AML-193 (cell line): ENCODE measurements at places on chromosomes 1 and 21.

DNA sequence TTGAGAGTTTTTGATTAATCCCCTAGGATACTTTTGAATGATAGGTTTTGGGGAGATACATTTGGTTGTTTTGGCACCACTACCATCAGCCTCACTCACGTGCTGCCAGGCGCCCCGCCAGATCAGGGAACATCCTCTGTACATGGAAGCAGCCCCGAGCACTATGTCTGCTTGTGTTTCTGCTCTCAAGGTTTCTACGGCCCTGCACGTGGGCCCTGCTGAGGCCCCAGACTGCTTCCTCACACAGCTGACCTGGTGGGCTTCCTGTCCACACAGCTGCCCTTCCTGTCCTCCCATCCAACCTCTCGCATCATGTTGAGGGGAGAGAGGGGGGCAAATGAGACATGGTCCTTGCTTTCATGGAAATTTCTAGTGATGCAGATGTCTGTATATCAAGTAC, 20.0 kb downstream of the ADARB1 start:
- DNase-seq: no peak

GRCh38 chr1:115722221-115722620, 46.3 kb downstream of the CASQ2 start:
- DNase-seq: no peak

GRCh38 chr1:1597275-1597930, 2.5 kb downstream of the FNDC10 start:
- DNase-seq: peak; percentile 17

GRCh38 chr1:157968508-157968907, 24.9 kb upstream of the KIRREL1 start:
- DNase-seq: no peak

- DNase-seq: no peak
Observed at GRCh38 chr1:236619398-236619797, 15.1 kb upstream of the HEATR1 start.

GRCh38 chr1:184792450-184792969, 37.9 kb upstream of the EDEM3 start:
- DNase-seq: peak; percentile 97

DNA sequence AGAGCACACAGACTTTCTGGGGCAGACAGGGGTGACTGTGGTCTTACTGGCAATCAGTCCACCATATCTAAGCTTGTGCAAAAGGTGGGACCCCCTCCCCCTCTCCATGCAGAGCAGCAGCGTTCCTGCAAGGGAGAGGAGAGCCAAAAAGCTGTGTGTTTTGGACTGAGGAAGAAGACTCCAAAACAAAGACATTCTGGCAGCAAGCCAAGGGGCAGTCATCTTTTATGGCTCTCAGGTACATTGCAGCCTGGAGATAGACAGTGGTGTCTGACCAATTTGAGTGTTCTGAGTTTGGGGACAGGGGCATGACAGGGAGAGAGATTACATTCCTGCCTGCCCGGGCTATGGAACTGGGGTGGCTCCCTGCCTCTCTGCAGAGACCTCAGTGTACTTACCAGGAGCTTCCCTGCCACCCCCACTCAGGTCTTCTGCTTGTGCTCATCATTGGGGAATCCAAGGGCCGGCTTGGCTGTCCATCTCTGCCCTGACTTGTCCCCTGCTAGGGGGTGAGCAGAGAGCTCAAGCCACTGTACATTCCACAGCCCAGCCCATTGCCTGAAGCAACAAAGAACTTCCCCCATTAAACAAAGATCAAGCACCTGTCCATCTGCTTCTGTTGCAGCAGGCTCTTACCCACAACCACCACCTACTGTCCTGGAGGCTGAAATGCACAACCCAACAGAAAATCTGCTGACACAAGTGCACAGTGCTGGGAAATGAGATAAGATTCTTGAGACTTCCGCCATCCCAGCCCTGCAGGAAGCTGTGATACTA, 131.1 kb downstream of the EVI5 start:
- DNase-seq: no peak

DNA sequence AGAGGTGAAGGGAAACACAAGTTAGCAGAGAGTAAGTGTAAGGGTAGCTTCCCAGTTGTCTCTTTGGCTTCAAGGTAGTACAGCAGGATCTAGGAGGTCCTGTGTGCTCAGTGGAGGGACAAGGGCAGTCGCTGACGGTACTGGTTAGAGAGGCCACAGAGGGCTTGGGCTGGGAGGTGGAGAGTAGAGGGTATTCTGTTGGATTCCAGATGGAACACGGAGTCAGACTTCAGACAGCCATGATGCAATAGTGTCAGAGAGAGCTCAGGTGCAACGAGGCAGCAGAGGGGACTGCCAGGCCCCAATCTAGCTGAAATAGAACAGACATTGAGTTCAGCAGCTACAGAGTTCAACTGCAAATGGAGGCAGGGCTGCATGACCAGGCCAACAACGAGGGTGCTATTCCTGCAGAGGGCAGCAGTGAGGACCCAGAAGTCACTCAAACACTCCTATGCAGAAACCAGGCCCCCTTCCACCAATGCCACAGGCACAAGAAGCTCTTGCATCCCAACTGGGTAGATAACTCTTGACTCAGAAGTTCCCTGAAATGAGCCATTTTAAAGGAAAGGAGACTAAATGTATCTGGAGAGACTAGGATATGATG, 325.0 kb upstream of the ESRRG start:
- peak; percentile 8 for DNase-seq

DNA sequence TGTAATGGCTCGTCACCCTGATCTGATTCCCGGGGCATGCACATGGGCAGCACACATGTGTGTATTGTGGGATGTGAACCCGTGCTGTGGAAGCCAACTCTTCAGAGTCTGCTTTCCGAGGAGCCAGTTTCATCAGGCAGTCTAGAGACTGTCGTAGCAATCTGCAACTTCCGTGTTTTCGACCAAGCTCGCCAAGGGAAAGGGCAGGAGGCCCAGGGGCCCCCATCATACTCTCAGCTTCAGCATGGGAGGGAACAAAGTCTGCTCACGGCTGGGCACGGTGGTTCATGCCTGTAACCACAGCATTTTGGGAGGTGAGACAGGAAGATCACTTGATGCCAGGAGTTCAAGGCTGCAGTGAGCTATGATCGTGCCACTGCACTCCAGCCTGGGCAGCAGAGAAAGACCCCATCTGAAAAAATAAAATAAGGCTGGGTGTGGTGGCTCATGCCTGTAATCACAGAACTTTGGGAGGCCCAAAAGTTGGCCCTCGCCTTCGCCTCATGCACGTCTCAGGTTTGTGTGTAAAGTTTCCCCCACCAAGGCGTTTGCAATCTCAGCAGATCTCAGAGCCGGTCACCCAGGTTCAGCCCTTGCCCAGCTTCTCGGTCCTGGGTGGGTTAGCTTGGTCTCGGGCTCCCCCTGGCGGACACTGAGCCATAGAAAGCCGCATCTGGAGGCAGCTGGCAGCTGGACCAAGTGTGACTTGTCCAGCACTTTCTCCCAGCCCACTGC, 48.5 kb upstream of the SLC25A33 start:
- peak; percentile 32 for DNase-seq
